ENCODE measurements at places on chromosomes 11 and 22. TPM values are rescaled to one million over a fixed set of nuclear protein-coding genes. Genes with fewer than 3 reads are reported as not detected.

Gene RBFOX2
- 98.7 TPM for total RNA-seq

Gene CUL5
- 22.8 TPM for total RNA-seq

Gene MYRF
- 0.44 TPM for total RNA-seq

Gene ALDH3B1
- 18.2 TPM for total RNA-seq

Gene PARVG
- total RNA-seq = not detected

Gene CHADL
- total RNA-seq = 0.12 TPM

Gene OR51E2
- not detected for total RNA-seq

Gene HNRNPUL2
- 18.1 TPM for total RNA-seq

Gene PIWIL4
- 3.4 TPM for total RNA-seq

Gene C11orf97
- total RNA-seq = not detected

Gene RTN4RL2
- total RNA-seq = 2.7 TPM

Gene IFTAP
- total RNA-seq = 19.8 TPM

Gene CD3E
- not detected for total RNA-seq

Gene SART1
- 101 TPM for total RNA-seq

Gene ALX4
- total RNA-seq = not detected

Gene PATE4
- not detected for total RNA-seq

Gene GVQW3
- total RNA-seq = 0.69 TPM

Gene FAM227A
- 0.37 TPM for total RNA-seq

Gene MAPK8IP1
- total RNA-seq = 7.6 TPM

Gene OR51B5
- total RNA-seq = not detected

Gene MUC2
- total RNA-seq = not detected

Gene LMNTD2
- total RNA-seq = 0.44 TPM

Gene THRSP
- 0.78 TPM for total RNA-seq

Gene YPEL1
- 0.39 TPM for total RNA-seq

Gene TSSK2
- total RNA-seq = not detected

Gene BIK
- total RNA-seq = not detected

Gene FGF19
- not detected for total RNA-seq

Gene CYB561A3
- total RNA-seq = 64.8 TPM

Gene SCGB1A1
- total RNA-seq = not detected

Gene PKP3
- 3.5 TPM for total RNA-seq

Gene SLC16A8
- total RNA-seq = 0.34 TPM

Gene YPEL4
- 2.5 TPM for total RNA-seq

Gene P2RX6
- 0.94 TPM for total RNA-seq

Gene IRAG1
- 1.2 TPM for total RNA-seq

Gene RFPL1
- total RNA-seq = not detected

Gene IL17REL
- not detected for total RNA-seq

Gene MMP12
- total RNA-seq = not detected

Gene PRG2
- total RNA-seq = not detected

Gene RTL10
- total RNA-seq = 11.2 TPM
